NCI-H460 (cell line): ENCODE measurements at places on chromosomes 12 and 14.
A peak's percentile ranks its signal among the peaks of the same experiment; 100 is the strongest.

DNA sequence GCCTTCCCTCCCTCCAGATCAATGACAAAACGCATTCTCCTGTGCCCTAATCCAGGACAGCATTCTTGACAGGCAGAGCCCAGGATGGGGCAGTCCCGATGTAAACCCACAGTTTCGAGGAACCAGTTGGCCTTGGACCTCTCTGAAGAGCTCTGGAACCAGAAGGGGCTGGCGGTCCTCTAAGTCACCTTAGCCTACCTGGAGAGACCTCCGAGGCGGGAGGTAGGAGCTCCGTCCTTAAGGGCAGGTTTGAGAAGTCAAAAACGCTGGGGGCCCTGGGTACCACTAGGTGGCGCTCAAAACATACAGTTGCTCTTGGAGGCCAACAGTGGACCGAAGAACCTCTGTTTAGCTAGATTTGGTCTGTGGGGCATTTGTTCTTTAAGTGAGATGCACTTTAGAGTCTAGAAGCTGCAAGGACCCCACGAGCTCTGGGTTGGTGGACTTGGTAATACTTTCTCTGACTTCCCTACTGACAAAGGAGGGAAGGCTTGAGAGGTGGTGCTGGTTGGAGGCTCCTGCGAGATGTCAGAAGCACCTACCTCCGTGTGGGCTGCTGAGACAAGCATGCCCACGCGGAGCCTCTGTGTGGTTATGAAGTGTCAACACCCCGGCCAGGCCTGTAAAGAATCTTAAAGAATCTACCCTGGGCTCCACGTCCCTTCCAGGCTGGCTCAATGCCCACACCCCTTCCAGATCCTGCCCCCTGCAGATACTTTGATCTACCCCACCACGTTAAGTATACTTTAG is 74.8 kb upstream of the CHST11 start:
- peak; percentile 77 for DNase-seq

GRCh38 chr12:133026996-133027395 is 10.3 kb upstream of the ZNF84 start:
- DNase-seq = no peak

GRCh38 chr14:90458536-90458935 is 61.7 kb downstream of the CALM1 start:
- DNase-seq = no peak

DNA sequence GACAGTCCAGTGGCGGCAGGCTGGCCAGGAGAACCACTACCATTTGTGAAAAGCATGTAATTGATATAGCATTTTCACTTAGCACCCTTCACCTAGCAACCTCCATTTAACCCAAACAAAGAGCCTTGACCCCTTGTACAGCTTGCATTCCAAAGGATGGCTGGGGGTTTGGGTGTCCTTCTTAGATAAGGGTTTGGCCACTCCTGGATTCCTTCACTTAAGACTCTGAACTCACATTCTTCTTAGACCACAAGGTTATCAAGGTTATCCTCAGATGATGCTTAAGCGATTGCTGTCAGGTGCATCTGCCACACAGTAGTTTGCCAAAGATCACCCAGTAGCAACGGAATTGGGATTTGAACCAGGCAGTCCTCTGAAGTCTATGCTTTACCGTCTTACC is 102.8 kb downstream of the ZNF664 start:
- DNase-seq = no peak

DNA sequence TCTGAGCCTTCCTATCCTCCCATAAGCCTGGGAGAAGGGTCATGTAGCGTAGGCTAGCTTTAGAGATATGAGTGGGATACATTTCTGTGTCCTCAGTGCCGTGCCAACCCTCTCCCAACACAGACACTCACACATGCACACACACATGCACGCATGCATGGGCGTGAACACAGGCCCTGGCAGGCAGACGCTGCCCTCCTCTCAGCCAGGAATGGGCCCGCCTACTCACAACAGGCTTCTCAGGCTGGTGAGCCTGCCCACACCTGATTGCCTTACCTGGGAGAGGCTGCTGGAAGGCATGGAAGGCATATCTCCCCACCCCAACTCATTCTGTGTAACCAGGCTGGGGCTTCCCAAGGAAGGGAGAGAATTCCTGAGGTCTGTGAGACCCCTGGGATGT is 12.8 kb upstream of the ACVR1B start:
- DNase-seq = no peak

- DNase-seq = no peak
These were observed 55.6 kb upstream of the DIO2 start for GRCh38 chr14:80266930-80267329.

DNA sequence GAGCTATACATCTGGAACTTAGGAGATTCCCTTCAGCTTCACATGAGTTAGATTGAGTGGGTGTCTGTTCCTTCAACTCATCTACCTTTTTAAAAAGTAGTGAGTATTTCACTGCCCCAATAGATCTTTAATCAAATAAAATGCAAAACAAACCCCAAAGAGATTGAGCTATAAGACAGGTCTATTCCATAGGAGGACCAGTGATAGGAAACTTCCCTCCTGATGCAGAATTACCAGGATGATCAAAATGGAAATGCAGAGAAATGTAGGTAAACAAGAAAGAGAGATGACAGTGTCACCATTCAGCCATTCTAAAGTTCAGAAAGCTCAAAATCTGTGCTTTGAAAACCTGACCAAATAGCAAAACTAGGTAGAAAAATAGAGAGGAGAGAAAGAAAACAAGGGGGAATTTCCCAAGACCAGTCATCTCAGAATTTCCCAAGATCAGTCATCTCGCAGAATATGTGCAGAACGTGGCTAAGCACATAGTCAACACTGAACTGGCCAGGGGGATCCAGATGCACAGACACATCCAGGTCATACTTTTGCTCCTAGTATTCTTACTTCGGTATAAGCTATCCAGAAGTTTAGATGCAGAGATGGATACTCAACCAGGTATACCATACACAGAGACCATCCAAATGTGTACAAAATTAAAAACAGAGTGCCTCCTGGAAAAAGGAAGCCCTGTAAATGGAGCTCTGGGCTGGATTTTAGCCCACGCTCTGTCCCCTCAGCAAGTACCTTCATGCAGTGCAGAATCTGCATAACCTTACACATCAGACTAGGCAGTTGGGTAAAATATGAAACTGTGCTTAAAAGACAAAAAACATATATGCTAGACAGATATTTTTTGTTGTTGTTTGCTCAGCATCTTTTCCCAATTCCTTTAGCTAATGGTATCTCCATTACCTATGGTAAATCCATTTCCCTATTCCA is 27.4 kb downstream of the SLC41A2 start:
- no peak for DNase-seq

DNA sequence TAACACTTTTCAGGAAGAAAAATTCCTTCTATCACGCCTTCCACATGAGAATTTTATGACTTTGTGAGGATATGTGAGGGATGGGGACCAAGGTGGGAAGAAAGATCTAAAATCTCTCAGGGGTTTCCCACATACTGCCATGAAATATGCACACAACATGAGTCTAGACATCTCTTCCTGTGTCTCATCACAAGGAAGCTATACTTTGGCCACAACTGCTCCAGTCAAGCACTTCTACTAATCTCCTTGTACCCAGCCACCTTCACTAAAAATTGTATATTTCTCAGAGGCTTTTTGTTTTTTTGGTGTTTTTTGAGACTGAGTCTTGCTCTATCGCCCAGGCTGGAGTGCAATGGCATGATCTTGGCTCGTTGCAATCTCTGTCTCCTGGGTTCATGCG is 3.2 kb downstream of the OSBPL8 start:
- DNase-seq = no peak

GRCh38 chr12:66398931-66399910 is 96.9 kb downstream of the HELB start:
- DNase-seq = no peak

- no peak for DNase-seq
These were observed 11.6 kb upstream of the FAM177A1 start for GRCh38 chr14:35034440-35034833.

- DNase-seq = no peak
These were observed 443.2 kb downstream of the C12orf50 start for GRCh38 chr12:87585882-87586557.

- peak; percentile 48 for DNase-seq
These were observed 338.3 kb downstream of the EMP1 start for GRCh38 chr12:13534645-13535398.

DNA sequence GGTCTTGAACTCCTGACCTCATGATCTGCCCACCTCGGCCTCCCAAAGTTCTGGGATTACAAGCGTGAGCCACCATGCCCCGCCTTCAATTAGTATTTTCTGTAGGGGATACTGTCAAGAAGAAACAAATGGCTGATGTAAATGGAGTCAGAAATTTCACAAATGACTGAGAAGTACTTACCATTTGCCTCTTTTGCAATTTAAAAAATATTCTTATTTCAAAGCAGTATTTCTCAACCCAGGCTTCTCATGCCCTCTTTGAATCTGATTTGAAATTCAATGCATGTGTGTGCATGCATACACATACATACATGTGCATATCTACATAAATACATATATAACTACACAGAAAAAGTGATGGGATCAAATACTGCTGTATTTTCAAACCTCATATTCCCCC is 4.4 kb downstream of the PSMA6 start:
- peak; percentile 36 for DNase-seq

DNA sequence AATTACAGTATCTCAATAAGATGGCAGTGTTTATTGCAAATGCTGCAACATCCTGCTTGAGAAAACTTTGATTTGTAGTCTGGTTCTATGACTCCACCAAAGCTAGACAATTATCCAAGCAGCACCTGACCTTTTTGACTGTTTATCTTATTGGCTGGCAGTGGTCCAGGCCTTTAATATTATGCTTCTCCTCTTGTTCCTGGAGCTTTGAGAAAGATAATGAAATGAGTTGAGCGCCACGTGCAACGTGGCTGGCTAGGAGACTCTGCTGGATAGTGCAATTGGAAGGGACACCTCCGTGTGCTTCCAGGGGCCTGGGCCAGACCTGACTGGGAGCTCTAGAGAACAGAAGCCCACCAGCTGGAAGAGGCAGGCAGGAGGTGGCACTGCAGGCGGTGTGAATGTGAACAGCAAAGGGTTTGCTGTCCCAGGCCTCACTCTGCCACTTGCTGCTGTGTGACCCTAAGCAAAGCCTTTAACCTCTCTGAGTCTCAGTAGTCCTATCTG is 349.3 kb downstream of the CACNA1C start:
- no peak for DNase-seq

DNA sequence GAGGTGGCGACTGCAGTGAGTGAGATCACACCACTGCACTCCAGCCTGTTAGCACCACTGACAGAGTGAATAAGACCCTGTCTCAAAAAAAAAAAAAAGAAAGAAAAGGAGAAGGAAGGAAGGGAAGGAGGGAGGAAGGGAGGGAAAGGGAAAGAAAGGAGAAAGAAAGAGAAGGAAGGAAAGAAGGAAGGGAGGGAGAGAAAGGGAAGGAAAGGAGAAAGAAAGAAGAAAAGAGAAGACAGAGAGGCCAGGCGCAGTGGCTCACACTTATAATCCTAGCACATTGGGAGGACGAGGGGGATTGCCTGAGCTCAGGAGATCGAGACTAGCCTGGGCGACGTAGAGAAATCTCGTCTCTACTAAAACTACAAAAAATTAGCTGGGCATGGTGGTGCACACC is 13.2 kb downstream of the DCAF5 start:
- no peak for DNase-seq

GRCh38 chr14:80780500-80780899 is 161.0 kb downstream of the CEP128 start:
- no peak for DNase-seq

- DNase-seq = no peak
These were observed 69.6 kb downstream of the GALNT8 start for GRCh38 chr12:4789776-4790175.

DNA sequence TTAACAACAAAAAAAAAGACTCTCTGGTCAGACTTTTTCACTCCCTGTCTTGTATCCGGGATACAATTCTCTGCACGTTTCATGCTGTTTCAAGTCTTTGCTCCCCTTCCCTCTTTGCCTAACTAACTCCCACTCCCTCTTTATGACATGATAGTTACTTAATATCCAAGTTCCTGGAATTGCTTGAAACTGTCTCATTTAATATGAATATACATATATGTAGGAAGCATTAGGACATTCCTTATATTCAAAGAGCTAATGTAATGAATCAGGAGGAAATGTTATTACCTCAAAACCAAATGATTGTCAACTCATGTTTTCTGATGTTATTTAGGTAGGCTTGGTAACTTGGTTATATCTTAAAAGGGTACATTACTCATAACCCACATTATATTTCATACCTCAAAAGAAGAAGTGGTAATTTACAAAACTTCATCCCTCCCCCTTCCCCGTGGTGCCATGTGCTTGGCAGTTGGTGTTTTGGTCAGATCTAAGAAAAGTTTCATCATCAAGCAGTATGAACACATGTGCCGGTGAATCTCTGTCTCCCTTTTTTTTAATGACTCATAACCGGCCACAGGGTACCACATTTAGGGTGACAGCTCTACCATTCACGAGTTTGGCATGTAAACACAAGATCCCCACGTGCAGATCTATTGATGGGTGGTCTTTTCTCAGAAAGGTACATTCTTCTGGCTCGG is 56.5 kb downstream of the HCAR2 start:
- DNase-seq = peak; percentile 6

GRCh38 chr12:78034025-78034424 is 203.3 kb downstream of the NAV3 start:
- no peak for DNase-seq

DNA sequence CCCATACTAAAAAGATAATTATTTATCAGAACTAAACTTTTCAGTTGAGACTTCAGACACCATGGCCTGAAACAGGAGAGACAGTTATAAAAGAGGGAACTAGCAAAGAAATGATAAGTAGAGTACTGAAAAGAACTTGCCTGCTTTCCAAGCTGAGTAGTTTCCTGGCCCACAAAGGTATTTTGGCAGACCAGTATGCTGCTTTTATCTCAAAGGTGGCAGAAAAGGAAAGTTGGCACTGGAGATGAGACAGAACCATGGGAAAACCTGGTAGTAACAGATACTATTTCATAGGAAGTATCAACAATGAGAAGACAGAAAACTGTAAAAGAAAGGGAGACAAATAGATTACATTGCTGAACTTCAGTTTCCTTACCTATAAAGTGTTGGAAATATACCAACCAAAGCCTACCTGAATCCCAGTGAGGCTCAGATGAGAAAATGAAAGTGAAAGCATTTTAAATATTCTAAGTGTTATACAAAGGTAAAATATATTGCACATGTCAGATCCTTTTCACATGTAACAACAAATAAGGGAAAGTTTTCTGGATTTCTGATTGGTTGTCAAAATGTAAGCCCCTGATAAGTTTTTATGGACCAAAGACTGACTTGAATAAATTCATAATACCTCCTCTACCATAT is 155.3 kb upstream of the FSCB start:
- DNase-seq = no peak

- DNase-seq = no peak
These were observed 150.9 kb downstream of the EGLN3 start for GRCh38 chr14:33799705-33800570.

GRCh38 chr12:87687362-87687761 is 341.8 kb downstream of the C12orf50 start:
- no peak for DNase-seq

DNA sequence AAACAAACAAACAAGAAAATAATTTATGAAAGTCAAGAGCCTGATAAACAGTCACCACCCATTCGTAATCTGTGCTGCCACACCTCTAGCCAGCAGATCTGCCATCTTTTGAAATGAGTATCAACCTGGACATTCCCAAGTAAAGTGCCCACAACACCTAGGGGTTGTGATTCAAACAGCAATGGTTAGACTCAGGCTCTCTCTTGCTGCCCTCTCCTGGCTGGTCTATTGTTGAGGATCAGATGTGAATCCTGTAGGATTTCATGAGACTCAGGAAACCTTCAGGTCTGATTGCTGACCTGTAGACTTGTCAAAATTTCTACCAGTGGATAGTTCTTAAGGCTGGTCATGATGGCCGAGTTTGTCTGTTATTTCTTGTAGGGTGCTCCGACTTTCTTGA is 26.8 kb downstream of the DGLUCY start:
- peak; percentile 31 for DNase-seq

GRCh38 chr12:121391619-121392324 is 8.1 kb upstream of the RNF34 start:
- DNase-seq = no peak
